A549 treated with CpdA at 1 μM for 4 hours (cell line): ENCODE measurements at places on chromosomes 6 and 20. TPM values are rescaled to one million over a fixed set of nuclear protein-coding genes. Genes with fewer than 3 reads are reported as not detected.

MYT1 gene
- 0.05 to 0.27 TPM (median 0.09 TPM) in 4 of 5 replicates, not detected in the other for total RNA-seq

TCF21 gene
- total RNA-seq: 0.03 to 0.07 TPM (median 0.06 TPM) in 4 of 5 replicates, not detected in the other

CYP24A1 gene
- total RNA-seq: 292 to 579 TPM (median 522 TPM) in 5 replicates

ETV7 gene
- 0.10 to 0.33 TPM (median 0.14 TPM) in 4 of 5 replicates, not detected in the other for total RNA-seq

RRAGD gene
- 3.1 to 4.2 TPM (median 3.4 TPM) in 5 replicates for total RNA-seq

PTK6 gene
- total RNA-seq: 2.2 to 3.0 TPM (median 2.4 TPM) in 5 replicates

LHFPL5 gene
- 0.13 to 0.22 TPM (median 0.16 TPM) in 3 of 5 replicates, not detected in the others for total RNA-seq

HTR1E gene
- total RNA-seq: not detected in 5 replicates

OLIG3 gene
- not detected in 5 replicates for total RNA-seq

OR2J2 gene
- total RNA-seq: not detected in 5 replicates

CRIP3 gene
- 0.20 to 0.62 TPM (median 0.57 TPM) in 5 replicates for total RNA-seq

IMPG1 gene
- total RNA-seq: not detected in 5 replicates

OR12D3 gene
- total RNA-seq: not detected in 5 replicates

HLA-G gene
- 0.03 TPM in 1 of 5 replicates, not detected in the others for total RNA-seq

KIF25 gene
- 0.07 to 0.15 TPM in 2 of 5 replicates, not detected in the others for total RNA-seq

SLC17A9 gene
- 0.05 to 0.08 TPM in 2 of 5 replicates, not detected in the others for total RNA-seq

PPT2 gene
- total RNA-seq: 8.1 to 10.0 TPM (median 9.0 TPM) in 5 replicates

GHRH gene
- total RNA-seq: not detected in 5 replicates

ZNF133 gene
- 10.5 to 12.4 TPM (median 12.2 TPM) in 5 replicates for total RNA-seq

TRIM40 gene
- total RNA-seq: not detected in 5 replicates

TGM3 gene
- 0.03 to 0.21 TPM (median 0.07 TPM) in 3 of 5 replicates, not detected in the others for total RNA-seq

HCRTR2 gene
- total RNA-seq: not detected in 5 replicates

PACRG gene
- 0.22 to 0.81 TPM in 2 of 5 replicates, not detected in the others for total RNA-seq

AURKA gene
- total RNA-seq: 107 to 121 TPM (median 117 TPM) in 5 replicates

SLC2A4RG gene
- 59.2 to 100 TPM (median 91.0 TPM) in 5 replicates for total RNA-seq

DDO gene
- total RNA-seq: 0.03 to 0.20 TPM (median 0.10 TPM) in 3 of 5 replicates, not detected in the others

RBBP8NL gene
- total RNA-seq: 0.03 to 0.05 TPM in 2 of 5 replicates, not detected in the others

PNPLA1 gene
- total RNA-seq: 0.05 TPM in 1 of 5 replicates, not detected in the others

HLA-A gene
- total RNA-seq: 113 to 144 TPM (median 140 TPM) in 5 replicates

SMLR1 gene
- total RNA-seq: not detected in 5 replicates

C6orf52 gene
- 1.7 to 3.2 TPM (median 2.1 TPM) in 5 replicates for total RNA-seq

PTK7 gene
- 4.7 to 5.3 TPM (median 5.0 TPM) in 5 replicates for total RNA-seq

CYB5R4 gene
- 21.3 to 23.8 TPM (median 23.4 TPM) in 5 replicates for total RNA-seq

ULBP2 gene
- 2.9 to 3.9 TPM (median 3.7 TPM) in 5 replicates for total RNA-seq

BHLHE23 gene
- total RNA-seq: not detected in 5 replicates
